ENCODE measurements at places on chromosomes 16 and 17. TPM values are rescaled to one million over a fixed set of nuclear protein-coding genes. Genes with fewer than 3 reads are reported as not detected.

The MSLN gene
- total RNA-seq, result not detected

DNA sequence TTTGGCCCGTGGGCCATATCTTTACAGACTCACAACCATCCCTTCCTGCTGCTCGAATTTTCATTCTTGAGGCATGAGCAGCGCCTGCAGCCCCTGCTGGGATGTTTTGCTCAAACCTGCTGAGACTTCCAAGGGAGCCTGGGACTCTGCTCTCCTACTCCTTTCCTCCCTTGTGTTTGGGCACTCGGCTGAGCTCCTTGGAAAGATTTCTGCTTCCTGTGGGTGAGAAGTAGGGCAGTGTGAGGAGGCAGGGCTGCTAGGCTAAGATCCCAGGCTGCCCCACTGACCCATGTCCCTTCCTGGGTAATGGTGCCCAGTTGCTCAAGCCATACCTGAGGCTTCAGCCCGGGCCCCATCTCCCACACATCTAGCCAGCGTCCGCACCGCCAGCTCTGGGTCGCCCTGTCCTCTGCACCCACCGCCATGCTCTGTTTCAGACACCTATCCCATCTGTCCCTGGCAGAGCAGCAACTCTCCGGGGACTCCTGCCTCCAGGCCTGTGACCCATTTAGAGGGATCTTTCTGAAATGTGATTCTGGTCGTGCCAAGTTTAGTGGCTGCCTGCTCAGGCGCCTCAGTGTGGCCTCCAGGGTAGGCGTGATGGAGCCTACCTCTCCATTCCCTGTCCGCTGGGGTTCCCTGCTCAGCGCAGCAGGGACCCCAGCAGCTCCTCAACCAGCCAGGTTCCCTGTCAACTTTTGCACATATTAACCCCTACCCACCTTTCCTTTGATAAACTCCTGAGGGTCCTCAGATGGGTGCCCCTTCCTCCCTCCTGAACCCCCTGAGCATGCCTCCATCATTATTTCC lies 190.1 kb downstream of the CCDC182 start:
- DNase-seq, result no peak
- H3K4me1 ChIP-seq, result peaks cover 18% of the 10 kb centered on the region
- H3K27me3 ChIP-seq, result no peaks in the 10 kb centered on the region
- H3K36me3 ChIP-seq, result no peaks in the 10 kb centered on the region
- peak overlapping the region; percentile 41 for H3K27ac ChIP-seq
- no peak overlapping the region for H3K4me3 ChIP-seq

The ARL5C gene
- not detected for total RNA-seq

The SMG6 gene
- 27.2 TPM for total RNA-seq

The KRTAP9-1 gene
- not detected for total RNA-seq

- no peaks in the 10 kb centered on the region for H3K36me3 ChIP-seq
- no peaks in the 10 kb centered on the region for H3K4me1 ChIP-seq
- H3K27ac ChIP-seq, result no peak overlapping the region
- no peak overlapping the region for H3K4me3 ChIP-seq
Observed at GRCh38 chr17:80092959-80093358, 8.4 kb upstream of the GAA start.

- H3K27me3 ChIP-seq, result no peaks in the 10 kb centered on the region
- no peak for DNase-seq
- H3K4me3 ChIP-seq, result no peak overlapping the region
- H3K4me1 ChIP-seq, result no peaks in the 10 kb centered on the region
Observed at GRCh38 chr16:1723450-1724147, 17.6 kb downstream of the MAPK8IP3 start.

GRCh38 chr17:75386430-75386829 lies 19.0 kb downstream of the GRB2 start:
- H3K36me3 ChIP-seq, result no peaks in the 10 kb centered on the region
- no peak overlapping the region for H3K4me3 ChIP-seq
- DNase-seq, result no peak
- peaks cover 5% of the 10 kb centered on the region for H3K4me1 ChIP-seq
- H3K27ac ChIP-seq, result no peak overlapping the region
- H3K27me3 ChIP-seq, result no peaks in the 10 kb centered on the region

The NAGS gene
- 5.1 TPM for total RNA-seq

- no peaks in the 10 kb centered on the region for H3K27me3 ChIP-seq
- no peaks in the 10 kb centered on the region for H3K4me1 ChIP-seq
- no peak overlapping the region for H3K4me3 ChIP-seq
Observed at GRCh38 chr17:68780596-68780995, 174.6 kb downstream of the ABCA8 start.

The MPHOSPH6 gene
- total RNA-seq, result 32.9 TPM

DNA sequence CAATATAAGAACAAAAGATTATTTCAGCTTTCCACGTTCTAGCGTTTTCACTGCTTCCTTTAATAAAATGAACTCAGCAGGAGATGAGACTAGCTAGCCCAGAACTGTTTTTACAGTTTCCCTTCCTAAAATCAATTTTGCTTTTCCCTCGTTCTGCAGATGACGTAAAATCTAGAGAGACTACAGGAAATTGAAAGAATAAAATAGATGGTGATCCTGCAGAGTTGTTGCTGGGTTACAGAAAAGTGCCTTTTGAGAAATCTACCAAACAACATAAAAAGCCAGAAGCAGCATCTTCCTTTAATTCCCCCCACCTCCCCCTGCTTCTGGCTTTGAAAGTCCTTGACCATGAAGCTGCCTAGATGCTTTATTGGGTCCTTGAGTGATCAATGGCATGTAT lies 96.8 kb upstream of the CLEC3A start:
- H3K27ac ChIP-seq, result no peak overlapping the region
- DNase-seq, result no peak
- no peak overlapping the region for H3K4me3 ChIP-seq
- H3K36me3 ChIP-seq, result peaks cover 5% of the 10 kb centered on the region

DNA sequence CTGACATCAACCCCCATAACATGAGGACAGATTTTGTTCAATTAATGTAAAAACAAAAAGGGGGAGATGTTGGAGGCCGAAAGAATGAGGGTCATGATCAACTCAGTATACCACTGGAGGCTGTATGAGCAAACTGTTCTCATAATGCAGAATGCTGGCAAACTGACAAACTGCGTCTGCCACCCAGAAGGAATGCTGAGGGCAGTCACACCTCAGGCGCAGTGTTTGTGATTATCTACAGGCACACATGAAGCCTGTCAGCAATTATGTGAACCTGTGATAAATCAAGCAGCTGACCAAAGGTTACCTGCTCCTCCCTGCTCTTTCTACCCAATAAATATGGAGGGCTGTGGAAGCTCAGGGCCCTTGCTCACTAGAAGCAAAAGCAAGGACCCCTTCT lies 27.3 kb downstream of the CD300LG start:
- H3K27ac ChIP-seq, result no peak overlapping the region
- no peak for DNase-seq
- no peaks in the 10 kb centered on the region for H3K27me3 ChIP-seq
- H3K36me3 ChIP-seq, result no peaks in the 10 kb centered on the region
- no peak overlapping the region for H3K4me3 ChIP-seq
- peaks cover 5% of the 10 kb centered on the region for H3K4me1 ChIP-seq

All from H1 (cell line).